ENCODE measurements at places on chromosomes 3 and 15.

DNA sequence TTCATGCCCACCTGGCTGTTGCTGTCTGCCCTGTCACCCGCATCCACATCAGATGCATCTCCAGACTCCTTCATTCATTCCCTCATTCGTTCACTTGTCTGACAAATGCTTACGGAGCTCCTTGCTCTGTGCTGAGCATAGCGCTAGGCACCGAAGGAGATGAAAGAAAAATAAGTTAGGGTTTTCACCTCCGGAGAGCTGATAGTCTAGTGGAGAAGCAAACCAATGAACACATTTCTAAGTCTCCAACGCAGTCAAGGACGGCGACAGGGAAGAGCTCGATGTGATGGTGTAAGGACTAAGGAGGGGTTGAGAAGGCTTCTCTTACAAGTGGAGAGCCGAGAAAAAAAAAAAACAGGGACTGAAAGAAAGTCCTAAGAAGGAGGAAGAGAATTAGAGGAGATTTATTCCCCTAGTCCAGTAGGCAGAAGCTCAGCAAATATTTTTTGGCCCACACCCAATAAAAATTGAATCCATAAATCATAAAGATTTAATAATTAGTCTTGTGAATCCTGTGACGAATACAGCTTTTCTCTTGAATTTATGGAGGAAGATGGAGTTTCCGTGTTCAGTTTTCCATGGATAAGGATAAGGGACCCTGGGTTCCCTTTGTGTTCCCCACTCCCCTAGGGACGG, 127.2 kb upstream of the DLG1 start:
- no peak for DNase-seq

- DNase-seq: no peak
These were observed 688.7 kb downstream of the TUSC7 start for GRCh38 chr3:117398141-117398899.

DNA sequence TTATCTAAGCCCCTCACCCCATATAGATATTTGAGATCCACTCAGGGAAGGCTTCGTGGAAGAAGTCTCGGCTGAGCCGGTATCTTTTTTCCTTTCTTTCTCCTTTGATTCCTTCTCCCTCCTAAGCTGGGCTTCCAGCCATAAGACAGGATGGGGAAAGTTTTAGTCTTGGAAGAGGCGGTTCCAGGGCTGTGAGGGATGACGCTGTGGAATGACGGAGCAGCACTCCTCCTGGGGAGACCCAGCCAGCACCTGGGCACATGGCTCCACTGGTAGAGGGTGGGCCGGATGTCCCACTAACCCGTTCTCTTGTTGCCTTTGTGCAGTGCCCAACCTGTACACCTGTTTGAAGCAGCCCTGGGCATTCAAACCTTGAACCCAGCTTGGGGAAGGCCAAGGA, 43.2 kb upstream of the FAM107A start:
- DNase-seq: no peak

DNA sequence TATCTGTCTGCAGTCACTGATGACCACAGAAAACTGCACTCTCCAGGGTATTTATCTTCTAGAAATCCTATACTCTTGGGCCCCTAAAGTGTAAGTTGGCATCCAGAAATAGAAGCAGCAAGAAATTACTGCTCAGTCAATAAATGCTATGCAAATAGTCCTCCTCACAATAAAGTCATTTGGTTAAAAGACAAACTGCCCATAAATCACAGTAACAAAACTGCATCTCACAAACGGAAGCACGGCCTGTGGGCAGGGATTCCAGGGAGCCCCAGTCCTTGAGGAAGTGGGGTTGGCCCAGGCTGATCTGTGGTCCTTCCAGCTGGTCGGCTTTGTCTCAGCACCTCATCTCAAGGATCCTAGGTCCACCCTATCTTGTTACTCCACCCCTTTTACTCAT, 29.7 kb upstream of the SPATA12 start:
- no peak for DNase-seq

GRCh38 chr15:36982430-36982829, 117.9 kb downstream of the MEIS2 start:
- DNase-seq: no peak

DNA sequence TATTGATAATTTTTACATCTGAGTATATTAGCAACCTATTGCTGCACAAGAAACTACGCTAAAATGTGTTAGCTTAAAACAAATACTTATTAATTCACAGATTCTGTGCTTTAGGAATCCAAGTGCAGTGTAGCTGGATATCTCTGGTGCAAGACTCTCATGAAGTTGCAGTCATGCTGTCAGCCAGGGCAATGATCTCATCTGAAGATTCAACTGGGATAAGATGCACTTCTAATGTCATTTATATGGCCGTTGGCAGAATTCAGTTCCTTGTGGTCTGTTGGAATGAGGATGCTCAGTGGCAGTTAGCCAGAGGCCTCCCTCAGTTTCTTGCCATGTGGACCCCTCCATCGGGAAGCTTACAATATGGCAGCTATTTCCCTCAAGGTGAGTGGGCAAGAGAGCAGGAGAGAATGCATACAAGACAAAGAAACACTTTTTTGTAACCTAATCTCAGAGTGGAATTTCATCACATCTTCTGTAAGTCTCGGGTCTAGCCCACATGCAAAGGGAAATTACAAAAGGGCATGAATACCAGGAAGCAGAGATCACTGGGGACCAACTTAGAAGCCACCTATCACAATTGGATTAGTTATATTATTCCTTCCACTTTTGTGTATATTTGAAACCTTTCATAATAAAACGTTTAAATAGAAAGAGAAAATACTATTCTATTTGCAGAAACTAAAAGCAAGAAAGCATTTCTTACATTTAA, 61.6 kb downstream of the DPH6 start:
- DNase-seq: no peak

- DNase-seq: no peak
These were observed 9.0 kb downstream of the FBN1 start for GRCh38 chr15:48636511-48636910.

DNA sequence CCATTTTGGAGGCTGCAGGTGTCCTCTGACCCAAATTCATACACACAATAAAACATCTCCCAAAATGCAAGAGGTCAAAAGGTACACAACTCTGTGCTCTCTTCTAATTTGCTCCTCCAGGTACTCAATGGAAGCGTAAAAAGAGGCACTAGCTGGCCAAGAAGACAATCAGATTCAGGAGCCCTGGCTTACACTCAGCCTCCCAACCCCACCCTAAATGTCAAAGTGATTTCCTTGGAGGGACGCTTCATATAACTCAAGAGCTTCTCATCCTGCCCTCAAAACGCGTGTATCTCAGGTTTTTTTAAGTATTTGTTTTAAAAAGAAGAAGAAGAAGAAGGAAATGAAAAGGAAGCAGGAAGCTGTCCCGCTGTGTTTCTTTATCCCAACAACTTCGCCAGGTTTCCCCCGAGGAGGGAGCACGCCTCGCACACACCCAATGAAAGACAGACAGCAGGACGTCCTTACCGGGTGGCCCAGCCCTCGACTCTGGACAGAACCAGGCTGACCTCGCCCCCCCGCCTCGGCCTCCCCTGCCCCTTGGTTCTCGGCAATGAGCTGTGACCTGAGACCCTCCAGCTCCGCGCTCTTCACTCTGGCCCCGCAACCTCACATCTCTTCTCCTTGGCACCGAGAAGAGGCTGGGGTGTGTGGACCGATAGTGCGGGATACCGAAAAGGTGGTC, 620.7 kb upstream of the ZNF385D start:
- peak; percentile 75 for DNase-seq

DNA sequence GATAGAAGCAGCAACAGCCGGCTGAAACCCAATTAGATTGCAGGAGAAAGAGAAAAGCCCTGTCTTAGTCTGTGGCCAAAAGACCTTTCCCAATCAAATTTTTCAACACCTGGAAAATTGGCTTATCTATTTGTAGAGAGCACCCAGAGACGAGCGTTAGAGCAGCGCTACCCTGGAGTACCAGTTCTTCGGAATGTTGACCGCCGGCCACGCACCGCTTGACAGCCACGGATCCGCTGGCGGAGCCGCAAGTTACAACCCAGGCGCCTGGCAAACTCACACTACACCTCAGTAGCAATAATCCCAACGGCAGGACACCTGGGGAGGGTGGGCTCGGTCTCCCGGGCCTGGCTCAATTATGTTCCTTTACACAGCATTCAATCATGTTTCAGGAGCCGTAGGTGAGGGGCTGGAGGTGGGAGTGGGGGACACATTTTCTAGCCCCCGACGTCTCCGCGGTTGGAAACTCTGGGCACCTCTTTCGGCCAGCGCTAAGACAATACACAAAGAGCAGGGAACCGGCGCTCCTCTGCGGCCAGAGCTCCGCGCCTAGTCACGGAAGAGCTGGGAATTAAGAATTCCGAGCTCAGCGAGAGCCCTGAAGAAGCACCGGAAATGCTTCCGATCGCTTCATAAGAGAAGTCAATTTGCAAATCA, 1.2 kb downstream of the MB21D2 start:
- no peak for DNase-seq

- no peak for DNase-seq
These were observed 120.7 kb downstream of the GMNC start for GRCh38 chr3:190741788-190742187.

DNA sequence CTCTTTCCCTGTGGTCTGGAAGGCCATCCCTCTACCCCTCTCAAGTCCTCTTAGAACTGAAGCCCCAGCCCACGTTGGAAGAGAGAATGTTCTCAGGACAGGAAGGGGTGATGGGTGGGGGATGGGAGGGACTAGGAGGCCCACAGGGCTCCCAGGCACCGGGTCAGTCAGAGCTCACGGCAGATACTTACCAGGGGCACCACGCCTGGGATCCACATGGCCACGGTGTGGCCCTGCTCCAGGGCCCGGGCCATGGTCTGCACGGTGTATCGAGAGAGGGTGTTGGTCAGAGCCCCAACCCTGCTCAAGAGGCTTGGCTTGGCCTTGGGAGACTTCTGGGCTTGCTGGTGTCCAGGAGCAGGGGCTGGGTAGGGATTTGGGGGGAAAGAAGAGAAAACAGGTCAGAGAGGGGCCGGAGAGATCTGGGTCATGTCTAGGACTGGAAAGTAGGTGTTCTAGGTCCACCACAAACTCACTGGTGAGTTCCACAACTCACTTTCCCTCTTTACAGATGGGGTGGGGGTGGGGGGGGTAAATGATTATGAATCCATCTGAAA, 9.8 kb downstream of the PLIN1 start:
- DNase-seq: no peak

DNA sequence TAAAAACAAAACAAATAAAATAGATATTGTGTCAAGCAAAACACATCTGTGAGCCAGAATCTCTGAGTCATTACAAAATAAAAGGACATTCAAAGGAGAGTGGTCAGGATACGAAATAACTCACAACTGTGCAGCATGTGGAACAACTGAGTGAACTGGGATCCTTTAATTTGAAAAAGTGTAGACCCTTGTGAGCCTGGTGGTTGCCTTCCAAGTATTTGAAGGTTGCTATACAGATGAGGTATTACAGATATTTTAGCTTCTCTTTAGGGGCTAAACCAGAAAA, 26.7 kb downstream of the KCNMB2 start:
- no peak for DNase-seq

DNA sequence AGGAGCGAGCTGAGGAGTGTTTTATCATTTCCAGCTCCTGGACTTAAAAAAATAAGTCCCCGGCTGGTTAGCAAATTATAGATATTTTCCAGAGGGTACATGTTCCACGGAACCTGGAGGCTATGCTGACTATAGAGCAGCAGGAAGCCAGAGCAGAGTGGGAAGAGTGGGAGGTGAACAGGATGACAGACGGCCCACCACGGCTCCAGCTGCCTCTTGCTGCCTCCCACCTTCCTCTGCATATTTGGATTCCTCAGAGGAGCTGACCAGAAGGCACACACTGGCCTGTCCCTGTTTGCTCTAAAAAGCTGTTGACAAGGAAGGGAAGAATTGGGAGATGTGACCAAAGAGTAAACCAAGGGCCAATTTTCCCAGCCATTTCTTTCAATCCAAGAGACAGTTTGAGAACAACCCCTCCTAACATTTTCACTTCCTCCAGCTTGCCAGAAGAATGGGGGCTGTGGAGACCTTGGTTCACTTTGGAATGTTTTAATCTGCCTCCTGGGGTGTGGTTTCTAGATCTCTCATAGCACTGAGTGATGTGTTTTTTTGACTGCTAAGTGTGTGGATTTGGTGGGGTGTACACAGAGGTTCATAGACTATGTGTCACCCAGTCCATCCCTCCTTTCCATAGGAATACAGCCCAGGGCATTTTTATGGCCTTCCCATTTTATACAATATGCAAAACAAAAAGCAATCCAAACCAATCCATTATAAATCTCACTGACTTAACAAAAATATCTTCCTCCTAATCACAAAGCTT, 36.8 kb downstream of the HGD start:
- DNase-seq: no peak

- no peak for DNase-seq
These were observed 648.9 kb upstream of the GBE1 start for GRCh38 chr3:82410366-82410765.

GRCh38 chr3:128267541-128267940, 114.3 kb downstream of the EEFSEC start:
- no peak for DNase-seq

DNA sequence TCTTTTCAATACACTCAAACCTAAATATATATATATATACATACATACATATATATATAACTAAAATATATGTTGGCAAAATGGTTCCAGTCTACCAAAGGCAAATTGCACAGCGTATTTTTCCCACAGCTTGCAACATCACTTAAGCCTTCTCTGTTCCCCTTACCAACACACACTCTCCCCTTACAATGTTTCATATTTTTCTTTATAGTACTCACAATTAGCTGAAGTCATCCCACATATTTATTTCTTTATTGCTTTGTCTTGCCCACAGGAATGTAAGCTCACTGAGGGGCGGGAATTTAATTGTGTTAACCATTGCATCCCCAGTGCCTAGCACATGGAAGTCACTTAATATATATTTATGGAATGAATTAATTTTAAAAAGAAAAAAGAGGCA, 288.3 kb downstream of the ULK4 start:
- DNase-seq: no peak

GRCh38 chr15:53297828-53298227, 461.6 kb downstream of the WDR72 start:
- DNase-seq: no peak

DNA sequence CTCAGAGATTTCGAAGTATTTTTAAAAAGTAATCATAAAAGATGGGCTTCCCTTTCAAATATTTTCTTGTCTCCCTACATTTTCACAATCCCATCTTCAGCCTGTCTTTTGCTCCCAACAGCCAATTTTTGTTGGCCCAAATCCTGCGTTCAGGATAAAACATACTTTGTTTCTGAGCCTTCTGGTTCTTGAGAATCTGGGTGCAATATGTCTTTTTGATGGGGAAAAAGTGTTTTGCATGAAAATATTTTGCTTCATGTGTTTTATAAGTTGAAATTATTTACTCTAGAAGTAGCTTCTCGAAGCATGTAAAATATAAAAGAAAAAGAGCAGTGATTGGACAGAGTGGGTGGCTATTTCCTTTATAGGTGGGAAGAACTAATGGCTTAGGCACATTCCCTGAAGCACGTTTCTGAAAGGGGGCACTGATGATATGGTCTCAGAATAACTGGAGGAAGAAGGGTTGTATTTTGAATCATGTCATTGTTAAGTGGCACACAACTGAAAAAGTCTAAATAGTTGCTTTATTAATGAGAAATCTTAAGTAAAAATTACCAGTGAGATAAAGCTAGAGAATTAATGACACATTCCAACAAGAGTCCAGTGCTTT, 3.9 kb downstream of the UNC13C start:
- no peak for DNase-seq

GRCh38 chr15:52093539-52094510, 18.8 kb downstream of the BCL2L10 start:
- no peak for DNase-seq

GRCh38 chr3:172557515-172558220, 34.4 kb upstream of the TNFSF10 start:
- DNase-seq: no peak

- no peak for DNase-seq
These were observed 236.5 kb downstream of the AGBL1 start for GRCh38 chr15:86316216-86316615.

- no peak for DNase-seq
These were observed 41.2 kb downstream of the HES1 start for GRCh38 chr3:194177141-194177540.

Data from posterior vena cava (tissue), 2 donors.